ENCODE measurements at places on chromosomes 6 and 20. TPM values are rescaled to one million over a fixed set of nuclear protein-coding genes. Genes with fewer than 3 reads are reported as not detected.
A peak's percentile ranks its signal among the peaks of the same experiment; 100 is the strongest.

The XKR7 gene
- total RNA-seq = not detected

The SLC13A3 gene
- 1.3 TPM for total RNA-seq

The LSM14B gene
- 26.5 TPM for total RNA-seq

The COL20A1 gene
- not detected for total RNA-seq

The MYBL2 gene
- total RNA-seq = not detected

The FAM162B gene
- 3.7 TPM for total RNA-seq

The PPIL6 gene
- total RNA-seq = 2.6 TPM

DNA sequence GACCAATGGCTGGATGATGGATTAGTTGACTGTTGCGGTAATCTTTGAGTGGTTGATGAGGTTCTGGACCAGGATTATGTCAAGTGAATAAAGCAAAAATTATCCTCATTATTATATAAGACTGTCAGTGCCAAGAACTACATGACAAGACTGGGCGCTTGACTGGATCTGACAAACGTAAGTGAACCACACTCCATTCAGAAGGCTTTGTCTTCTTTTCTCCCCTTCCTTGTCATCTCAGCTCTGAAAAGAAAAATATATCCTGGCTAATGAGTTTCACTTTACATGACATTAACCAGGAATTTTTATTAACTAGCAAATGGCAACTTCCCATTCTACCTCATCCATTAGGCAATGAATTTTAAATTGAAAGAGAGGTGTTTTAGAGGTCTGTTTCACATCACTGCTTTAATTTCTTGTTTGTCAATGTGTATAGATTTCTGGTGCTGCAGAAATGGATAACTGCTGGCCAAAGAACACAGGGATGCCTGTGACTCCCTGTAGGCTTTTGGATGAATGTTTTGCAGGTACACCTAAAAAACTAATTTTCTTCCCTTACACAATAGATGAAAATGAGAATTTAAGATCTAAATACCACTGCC is 150.1 kb downstream of the ELOVL4 start:
- no peak overlapping the region for H3K4me3 ChIP-seq
- H3K36me3 ChIP-seq = no peaks in the 10 kb centered on the region

GRCh38 chr20:6420336-6420735 is 297.5 kb upstream of the FERMT1 start:
- no peak for DNase-seq
- H3K4me3 ChIP-seq = no peak overlapping the region
- H3K4me1 ChIP-seq = no peaks in the 10 kb centered on the region
- H3K36me3 ChIP-seq = no peaks in the 10 kb centered on the region

DNA sequence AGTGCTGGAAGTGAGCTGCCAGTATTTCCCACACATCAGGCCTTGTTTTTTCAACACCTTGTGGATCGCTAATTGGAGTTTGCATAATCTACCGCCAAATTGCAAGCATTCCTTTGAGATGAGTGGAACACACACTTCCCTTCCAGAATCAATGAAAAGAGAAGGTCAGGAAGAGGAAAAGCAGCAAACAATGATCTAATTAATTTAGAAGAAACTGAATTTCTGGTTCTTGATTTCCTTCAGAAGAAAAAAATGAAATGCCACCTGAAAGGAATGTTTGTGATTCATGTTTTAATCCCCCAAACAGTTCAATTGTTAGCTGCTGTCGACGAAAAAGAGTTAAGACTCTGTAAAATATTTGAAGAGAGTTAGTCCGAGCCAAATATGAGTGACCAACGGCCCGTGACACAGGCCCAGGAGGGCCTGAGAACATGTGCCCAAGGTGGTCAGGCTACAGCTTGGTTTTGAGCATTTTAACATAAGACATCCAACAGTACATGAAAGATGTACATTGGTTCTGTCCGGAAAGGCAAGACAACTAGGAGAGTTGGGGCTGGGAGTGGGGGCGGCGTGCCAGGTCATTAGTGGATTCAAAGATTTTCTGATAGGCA is 182.3 kb downstream of the MTFR2 start:
- peak overlapping the region; percentile 62 for H3K27ac ChIP-seq
- no peak overlapping the region for H3K4me3 ChIP-seq
- H3K27me3 ChIP-seq = no peaks in the 10 kb centered on the region
- H3K4me1 ChIP-seq = no peaks in the 10 kb centered on the region

- peak overlapping the region; percentile 42 for H3K27ac ChIP-seq
- H3K27me3 ChIP-seq = no peaks in the 10 kb centered on the region
- no peaks in the 10 kb centered on the region for H3K4me1 ChIP-seq
These were observed 191.7 kb upstream of the NOX3 start for GRCh38 chr6:155647354-155647753.

- H3K4me1 ChIP-seq = no peaks in the 10 kb centered on the region
- no peaks in the 10 kb centered on the region for H3K27me3 ChIP-seq
- no peak for DNase-seq
- H3K27ac ChIP-seq = no peak overlapping the region
- H3K4me3 ChIP-seq = no peak overlapping the region
- no peaks in the 10 kb centered on the region for H3K36me3 ChIP-seq
These were observed 66.9 kb upstream of the MC3R start for GRCh38 chr20:56181583-56181982.

GRCh38 chr6:5030596-5031136 is 26.8 kb upstream of the RPP40 start:
- DNase-seq = no peak
- H3K4me3 ChIP-seq = no peak overlapping the region
- no peaks in the 10 kb centered on the region for H3K4me1 ChIP-seq

DNA sequence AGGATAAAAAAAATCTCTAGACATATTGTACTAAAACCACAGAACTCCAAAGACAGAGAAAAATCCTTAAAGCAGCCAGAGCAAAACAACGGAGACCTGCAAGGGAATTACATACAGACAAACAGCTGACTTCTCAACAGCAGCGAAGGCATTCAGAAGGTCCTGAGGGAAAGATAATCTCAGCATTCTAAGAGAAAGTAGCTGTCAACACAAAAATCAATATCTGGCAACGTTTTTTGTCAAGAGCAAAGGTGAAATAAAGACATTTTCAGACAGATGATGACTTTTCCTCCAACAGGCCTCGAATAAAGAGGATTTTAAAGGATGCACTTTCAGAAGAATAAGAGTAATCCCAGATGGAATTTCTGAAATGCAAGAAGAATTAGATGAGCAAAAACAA is 6.1 kb upstream of the SCGN start:
- peaks cover 14% of the 10 kb centered on the region for H3K27me3 ChIP-seq
- no peak overlapping the region for H3K4me3 ChIP-seq
- no peak for DNase-seq
- no peak overlapping the region for H3K27ac ChIP-seq
- no peaks in the 10 kb centered on the region for H3K4me1 ChIP-seq

GRCh38 chr20:25539742-25540672 is 45.3 kb downstream of the NINL start:
- no peak for DNase-seq
- H3K4me1 ChIP-seq = no peaks in the 10 kb centered on the region
- H3K36me3 ChIP-seq = no peaks in the 10 kb centered on the region

DNA sequence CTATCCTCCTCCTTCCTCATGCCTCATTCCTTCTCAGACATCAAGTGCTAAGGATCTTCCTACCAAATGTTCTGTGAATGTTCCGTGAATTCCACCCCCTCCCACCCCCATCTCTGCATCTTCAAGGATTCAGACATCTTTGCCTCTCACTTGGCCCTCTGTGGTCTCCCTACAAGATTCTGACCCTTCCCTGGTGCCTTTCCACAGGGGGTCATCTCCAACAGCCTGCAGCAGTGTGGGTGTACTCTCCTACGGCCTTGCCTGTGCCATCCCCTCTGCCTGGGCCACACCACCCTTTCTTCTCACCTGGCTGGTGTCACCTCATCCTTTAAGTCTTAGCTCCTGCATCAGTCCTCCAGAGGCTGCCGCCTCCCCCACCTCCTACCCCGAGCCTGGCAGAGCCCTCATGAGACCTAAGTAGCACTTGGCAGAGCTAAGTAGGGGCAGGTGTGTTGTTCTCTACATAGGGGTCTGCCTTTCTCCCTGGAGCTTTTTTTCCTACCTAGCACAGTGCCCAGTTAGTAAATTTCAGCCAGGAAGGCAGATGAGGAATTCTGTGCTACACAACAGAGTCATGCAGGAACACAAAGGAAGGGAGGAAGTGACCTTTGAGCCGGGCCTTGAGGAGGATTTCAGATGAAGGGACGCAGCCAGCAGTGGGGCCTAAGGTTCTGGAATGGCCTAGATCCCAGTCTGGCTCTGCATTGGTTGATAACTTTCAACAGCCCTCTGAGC is 43.1 kb downstream of the TM9SF4 start:
- H3K27ac ChIP-seq = no peak overlapping the region
- no peaks in the 10 kb centered on the region for H3K36me3 ChIP-seq

DNA sequence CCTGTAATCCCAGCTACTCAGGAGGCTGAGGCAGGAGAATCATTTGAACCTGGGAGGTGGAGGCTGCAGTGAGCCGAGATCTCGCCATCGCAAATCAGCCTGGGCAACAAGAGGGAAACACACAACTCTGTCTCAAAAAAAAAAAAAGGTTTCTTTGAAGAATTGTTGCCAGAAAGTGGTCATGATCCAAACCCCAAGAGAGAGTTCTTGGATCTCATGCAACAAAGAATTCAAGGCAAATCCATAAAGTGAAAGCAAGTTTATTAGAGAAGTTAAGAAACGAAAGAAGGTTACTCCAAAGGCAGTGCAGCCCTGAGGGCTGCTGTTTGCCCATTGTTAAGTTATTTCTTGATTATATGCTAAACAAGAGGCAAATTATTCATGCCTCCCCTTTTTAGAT is 14.5 kb upstream of the KIFC1 start:
- no peaks in the 10 kb centered on the region for H3K36me3 ChIP-seq
- H3K27me3 ChIP-seq = no peaks in the 10 kb centered on the region
- H3K27ac ChIP-seq = peak overlapping the region; percentile 83
- H3K4me3 ChIP-seq = no peak overlapping the region
- H3K4me1 ChIP-seq = no peaks in the 10 kb centered on the region

GRCh38 chr6:157229713-157230112 is 93.6 kb downstream of the TMEM242 start:
- H3K4me3 ChIP-seq = no peak overlapping the region
- DNase-seq = no peak
- no peak overlapping the region for H3K27ac ChIP-seq

DNA sequence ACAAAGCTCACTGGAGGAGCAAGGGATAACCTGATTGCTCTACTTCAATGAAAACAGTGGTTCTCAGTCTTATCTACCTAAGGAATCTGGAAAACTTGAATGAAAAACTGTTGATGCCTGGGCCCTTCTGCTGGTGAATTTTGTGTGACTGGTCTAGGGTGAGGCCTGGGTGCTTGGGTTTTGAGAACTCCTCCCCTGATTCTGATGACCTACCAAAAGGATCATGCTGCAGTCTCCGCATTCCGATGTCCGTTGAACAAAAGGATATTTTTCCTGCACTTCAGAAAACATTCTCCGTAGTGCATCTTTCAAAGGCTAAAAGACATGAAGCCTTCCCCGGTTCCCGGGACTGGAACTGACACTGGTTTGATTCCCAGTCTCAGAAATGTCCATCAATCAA is 157.9 kb downstream of the SYNDIG1 start:
- no peaks in the 10 kb centered on the region for H3K36me3 ChIP-seq
- H3K27me3 ChIP-seq = no peaks in the 10 kb centered on the region
- H3K4me3 ChIP-seq = no peak overlapping the region
- DNase-seq = no peak
- H3K4me1 ChIP-seq = no peaks in the 10 kb centered on the region
- H3K27ac ChIP-seq = no peak overlapping the region

GRCh38 chr6:41214559-41215238 is 13.4 kb upstream of the TREML4 start:
- no peaks in the 10 kb centered on the region for H3K27me3 ChIP-seq
- H3K36me3 ChIP-seq = no peaks in the 10 kb centered on the region
- no peak overlapping the region for H3K4me3 ChIP-seq
- no peaks in the 10 kb centered on the region for H3K4me1 ChIP-seq

- no peak overlapping the region for H3K4me3 ChIP-seq
- no peak overlapping the region for H3K27ac ChIP-seq
- DNase-seq = no peak
- no peaks in the 10 kb centered on the region for H3K36me3 ChIP-seq
- no peaks in the 10 kb centered on the region for H3K4me1 ChIP-seq
These were observed 223.0 kb downstream of the QKI start for GRCh38 chr6:163637524-163637923.

DNA sequence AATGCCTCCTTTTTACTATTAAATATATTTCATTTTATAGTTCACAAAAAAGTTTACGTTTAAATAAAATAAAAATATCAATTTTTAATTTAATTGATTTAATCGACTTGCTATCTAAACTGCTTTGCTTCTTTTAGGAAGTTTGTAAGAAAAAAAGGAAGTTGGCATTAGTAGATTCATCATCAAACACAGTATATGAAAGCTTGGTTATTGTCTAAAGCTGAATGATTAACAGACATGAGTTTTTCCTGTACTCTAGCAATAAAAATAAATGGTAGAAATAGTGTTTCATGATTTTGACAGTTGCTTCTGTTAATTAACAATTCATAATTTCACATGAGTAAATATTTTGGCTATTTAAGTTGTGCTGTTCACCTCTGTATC is 1285.5 kb upstream of the GJE1 start:
- DNase-seq = no peak
- H3K27me3 ChIP-seq = no peaks in the 10 kb centered on the region
- H3K27ac ChIP-seq = no peak overlapping the region
- no peak overlapping the region for H3K4me3 ChIP-seq
- no peaks in the 10 kb centered on the region for H3K36me3 ChIP-seq

DNA sequence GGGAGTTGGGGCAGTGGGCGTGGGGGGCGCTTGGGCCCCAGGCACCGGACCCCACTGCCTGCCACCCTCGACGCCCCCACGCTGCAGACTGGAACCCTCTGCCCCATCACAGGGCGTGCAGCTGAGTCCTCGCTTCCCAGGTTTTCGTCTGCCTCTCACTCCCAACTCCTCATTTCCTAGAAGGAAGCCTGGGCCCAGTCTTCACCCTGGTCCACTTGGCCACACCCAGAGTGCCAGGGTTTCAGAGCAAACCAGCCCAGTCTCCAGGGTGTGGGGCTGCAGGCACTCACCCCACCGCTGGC is 30.3 kb downstream of the FRMD1 start:
- no peak overlapping the region for H3K27ac ChIP-seq
- no peak for DNase-seq
- H3K36me3 ChIP-seq = no peaks in the 10 kb centered on the region
- no peaks in the 10 kb centered on the region for H3K27me3 ChIP-seq

GRCh38 chr20:36084897-36085613 is 69.5 kb upstream of the EPB41L1 start:
- no peaks in the 10 kb centered on the region for H3K27me3 ChIP-seq
- no peak overlapping the region for H3K4me3 ChIP-seq

DNA sequence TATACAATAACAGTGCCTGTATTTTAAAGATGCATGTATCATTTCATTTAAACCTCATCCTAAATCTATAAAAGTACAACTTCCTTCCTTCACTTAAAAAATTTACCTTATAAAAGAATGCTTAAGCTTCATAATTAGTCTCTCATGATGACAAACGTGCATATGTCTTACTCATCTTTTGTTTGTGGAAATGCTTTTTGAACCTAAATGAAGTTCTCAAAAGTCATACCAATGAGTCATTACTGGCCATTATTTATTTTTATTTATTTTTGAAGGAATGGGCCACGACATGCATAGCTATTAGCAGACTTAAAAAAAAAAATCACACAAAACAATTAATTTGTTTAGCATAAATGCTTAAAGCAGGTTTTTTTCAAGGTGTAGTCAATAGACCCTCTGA is 3.7 kb downstream of the TFB1M start:
- H3K4me1 ChIP-seq = no peaks in the 10 kb centered on the region
- no peaks in the 10 kb centered on the region for H3K36me3 ChIP-seq
- H3K4me3 ChIP-seq = no peak overlapping the region
- no peaks in the 10 kb centered on the region for H3K27me3 ChIP-seq
- H3K27ac ChIP-seq = no peak overlapping the region

- no peak for DNase-seq
- H3K27ac ChIP-seq = peak overlapping the region; percentile 91
- no peaks in the 10 kb centered on the region for H3K36me3 ChIP-seq
- H3K4me3 ChIP-seq = peak overlapping the region; percentile 47
These were observed 38.3 kb downstream of the COX4I2 start for GRCh38 chr20:31675828-31676608.
